IPS DF 19.7 (cell line): ENCODE measurements at places on chromosomes 4 and X.

DNA sequence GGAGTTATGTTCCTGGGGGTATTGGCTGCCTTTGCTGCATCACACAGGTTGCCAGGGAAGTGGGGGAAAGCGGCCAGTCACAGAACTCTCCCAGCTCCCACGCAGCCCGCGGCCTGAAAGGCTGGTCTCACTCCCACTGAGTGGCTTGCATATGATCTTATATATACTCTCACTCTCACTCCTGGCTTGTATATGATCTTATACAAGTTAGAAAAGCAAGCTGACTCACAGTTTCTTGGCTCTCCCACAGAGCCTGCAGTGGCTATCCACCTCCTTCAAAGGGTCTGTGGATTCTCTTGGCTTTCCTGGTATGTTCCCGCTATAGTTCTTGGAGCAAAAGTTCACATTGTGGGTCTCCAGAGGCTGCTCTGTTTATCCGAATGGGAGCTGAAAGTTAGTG, 833.5 kb upstream of the GALNTL6 start:
- no peak for DNase-seq

GRCh38 chr4:3762753-3763549, 3.2 kb upstream of the ADRA2C start:
- no peak for DNase-seq

DNA sequence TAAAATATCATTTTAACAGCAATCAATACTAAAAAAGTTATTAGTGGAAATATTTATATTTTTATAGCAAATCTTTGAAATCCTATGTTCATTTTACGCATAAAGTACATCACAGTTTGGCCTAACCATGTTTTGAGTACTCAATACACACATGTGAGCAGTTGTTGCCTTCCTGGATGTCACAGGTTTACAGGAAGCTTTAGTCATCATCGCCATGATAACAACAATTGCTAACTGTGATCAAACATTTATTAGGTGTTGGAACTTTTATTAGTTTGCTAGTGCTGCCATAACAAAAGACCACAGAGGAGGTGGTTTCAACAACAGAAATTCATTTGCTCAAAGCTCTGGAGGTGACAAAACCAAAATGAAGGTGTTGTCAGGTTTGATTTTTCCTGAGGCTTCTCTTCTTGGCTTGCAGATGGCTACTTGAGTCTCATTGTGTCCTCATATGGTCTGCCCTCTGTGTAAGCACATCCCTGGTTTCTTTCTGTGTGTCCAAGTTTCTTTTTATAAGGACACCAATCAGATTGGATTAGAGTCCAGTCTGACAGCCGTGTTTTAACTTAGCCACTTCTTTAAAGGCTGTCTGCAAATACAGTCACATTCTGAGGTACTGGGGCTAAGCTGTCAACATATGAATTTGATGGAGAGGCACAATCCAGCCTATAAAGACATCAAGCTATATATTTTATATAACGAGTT, 43.1 kb upstream of the BOD1L1 start:
- no peak for DNase-seq

GRCh38 chr4:115944146-115944905, 830.9 kb upstream of the NDST4 start:
- no peak for DNase-seq

GRCh38 chr4:107857741-107858140, 33.0 kb downstream of the SGMS2 start:
- no peak for DNase-seq

GRCh38 chr4:2735869-2736268, 20.3 kb downstream of the TNIP2 start:
- no peak for DNase-seq

DNA sequence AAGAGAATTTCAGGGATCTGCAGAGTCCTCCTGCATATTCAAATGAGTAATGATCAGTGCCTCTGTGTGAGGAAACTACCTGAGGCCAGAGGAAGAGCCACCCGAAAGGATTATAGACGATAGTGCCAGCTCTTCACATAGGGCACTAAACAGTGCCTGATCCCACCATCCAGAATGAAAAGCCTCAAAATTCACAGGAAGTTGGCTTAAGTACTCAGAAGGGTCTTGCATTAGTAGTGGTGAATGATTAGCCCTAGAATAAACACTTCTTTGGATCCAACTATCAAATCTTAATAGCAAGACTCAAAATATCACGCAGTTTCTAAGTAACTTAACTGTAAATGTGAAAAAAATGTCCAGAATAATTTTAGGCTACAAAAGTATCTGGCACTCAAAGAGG, 324.4 kb downstream of the ZNF674 start:
- no peak for DNase-seq

DNA sequence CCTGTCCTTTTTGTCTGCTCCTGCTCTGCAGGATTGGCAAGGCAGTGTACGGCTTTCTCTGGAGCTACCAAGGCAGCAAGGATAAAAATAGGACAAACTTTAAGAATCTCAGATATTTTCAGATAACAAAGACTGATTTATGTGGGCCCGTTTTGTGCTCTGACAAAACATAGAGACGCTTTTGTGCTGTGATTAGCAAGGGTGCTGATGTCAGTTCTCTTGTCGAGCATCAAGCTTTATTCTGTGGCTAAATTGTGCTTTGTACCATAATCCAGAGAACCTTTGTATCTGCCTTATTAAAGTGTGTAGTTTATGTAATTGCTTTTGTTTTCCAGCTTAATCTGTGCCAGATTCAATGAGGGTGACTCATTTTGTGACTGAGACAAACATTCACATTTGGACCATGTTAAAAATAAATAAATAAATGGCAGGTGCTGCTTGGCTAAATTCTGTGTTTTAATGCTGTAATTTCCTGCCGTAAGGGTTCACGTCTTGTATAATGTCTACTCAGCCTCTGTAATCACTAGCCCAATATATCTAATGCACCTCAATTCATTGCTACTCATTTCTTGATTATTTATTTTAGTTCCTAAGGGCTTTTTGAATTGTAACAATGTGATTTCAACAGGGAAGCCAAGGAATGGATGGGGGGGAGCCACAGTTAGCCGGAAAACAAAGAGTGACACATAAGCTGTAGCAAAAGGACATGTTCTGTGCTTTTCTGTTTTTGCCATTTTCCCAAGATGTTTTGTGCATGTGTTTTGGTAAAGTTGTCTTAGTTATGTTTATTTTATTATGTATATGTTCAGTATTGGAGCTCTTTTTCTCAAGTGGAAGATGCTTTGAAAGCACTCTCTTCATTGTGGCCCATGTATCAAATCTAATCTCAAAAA, 75.1 kb downstream of the GAB1 start:
- DNase-seq = no peak

GRCh38 chrX:136194536-136194935, 47.2 kb downstream of the FHL1 start:
- DNase-seq = no peak

DNA sequence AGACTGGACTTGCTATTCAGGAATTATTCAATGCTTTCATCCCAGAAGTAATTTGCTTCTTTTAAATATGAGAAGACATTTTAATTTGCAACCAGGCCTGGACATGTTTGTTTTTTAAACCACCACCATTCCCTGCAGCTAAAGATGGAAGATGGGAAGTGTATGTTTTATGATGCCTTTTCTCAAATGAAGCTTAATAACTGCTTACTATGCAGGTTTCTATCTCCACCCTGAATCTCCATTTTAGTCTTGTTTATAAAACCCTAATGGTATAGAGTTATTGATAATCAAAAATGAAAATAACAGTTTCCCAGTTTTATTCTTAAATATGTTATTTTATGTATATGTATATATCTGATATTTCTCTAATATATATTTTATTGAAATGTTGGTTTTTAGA, 418.9 kb downstream of the C4orf33 start:
- DNase-seq = no peak

DNA sequence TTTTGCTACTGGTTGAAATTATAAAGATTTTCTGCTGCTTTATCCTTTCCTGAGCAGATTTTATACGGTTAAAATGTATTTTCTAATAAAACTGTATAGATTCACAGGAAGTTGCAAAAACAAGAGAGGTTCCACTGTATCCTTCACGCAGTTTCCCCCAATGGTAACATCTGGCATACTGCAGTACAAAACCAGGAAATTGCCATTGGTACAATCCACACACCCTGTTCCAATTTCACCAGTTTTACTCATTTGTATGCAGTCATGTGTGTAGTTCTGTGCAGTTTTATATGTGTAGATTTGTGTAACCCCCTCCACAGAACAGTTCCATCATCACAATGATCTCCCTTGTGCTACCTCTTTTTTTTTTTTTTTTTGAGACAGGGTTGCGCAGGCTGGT, 20.0 kb downstream of the DDX3X start:
- no peak for DNase-seq

DNA sequence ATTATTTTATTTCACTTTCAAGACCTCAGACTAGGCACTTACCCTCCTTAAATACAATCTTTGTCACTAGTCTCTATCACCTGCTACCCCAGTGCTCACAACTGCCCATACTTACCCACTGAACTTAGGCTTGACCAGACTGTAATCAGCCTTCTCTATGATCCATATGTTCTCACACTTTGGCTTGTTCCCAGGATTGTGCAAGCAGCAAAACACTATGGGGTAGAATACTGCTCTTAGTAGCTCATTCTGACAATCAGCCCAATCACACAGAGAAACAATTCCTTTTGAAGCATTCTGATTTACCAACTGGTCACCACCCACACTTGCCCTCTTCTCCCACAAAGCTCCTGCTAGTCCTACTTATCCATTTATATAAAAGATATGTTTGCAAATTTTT, 878.3 kb downstream of the FSTL5 start:
- no peak for DNase-seq

- DNase-seq = no peak
Measured at GRCh38 chr4:112213091-112213490, 18.5 kb upstream of the AP1AR start.

GRCh38 chr4:124390861-124391260, 321.7 kb downstream of the ANKRD50 start:
- DNase-seq = no peak

DNA sequence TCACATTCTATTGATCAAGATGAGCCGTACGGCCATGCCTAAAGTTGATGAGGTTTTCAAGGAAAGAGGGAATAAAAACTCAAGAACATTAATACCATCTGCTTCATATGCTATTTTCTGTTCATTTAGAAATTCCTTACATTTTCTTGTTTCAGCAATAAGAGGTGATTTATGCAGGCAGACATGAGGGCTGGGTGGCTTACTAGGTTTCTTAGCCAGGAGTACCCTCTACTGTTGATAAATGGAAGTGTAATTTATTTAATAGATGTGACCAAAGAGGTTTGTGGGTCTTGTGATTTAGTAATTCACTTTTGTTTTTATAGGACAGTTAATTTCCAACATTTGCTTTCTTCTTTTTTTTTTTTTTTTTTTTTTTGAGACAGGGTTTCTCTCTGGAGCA, 6.4 kb upstream of the SMIM9 start:
- DNase-seq = no peak

- DNase-seq = no peak
Measured at GRCh38 chrX:17170973-17171372, 204.0 kb upstream of the NHS start.

GRCh38 chrX:25020905-25021449, 5.2 kb upstream of the ARX start:
- DNase-seq = no peak

DNA sequence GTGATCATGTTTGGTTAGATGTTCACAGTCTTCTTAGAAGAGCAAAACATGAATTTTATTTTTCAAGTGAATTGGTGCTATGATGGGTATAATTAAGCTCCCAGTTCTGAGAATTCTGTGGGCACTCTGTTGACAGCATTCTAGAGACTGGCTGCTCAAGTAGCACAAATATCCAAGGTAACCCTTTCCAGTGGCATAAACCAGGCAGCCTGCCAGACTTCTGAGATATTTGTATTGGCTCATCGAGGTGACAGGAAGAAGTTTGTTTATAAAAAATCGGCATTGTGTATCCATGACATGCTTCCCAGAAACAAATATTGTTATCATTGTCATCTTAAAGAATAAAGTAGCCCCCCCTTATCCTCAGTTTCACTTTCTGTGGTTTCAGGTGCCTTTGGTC, 28.3 kb downstream of the LANCL3 start:
- DNase-seq = no peak

DNA sequence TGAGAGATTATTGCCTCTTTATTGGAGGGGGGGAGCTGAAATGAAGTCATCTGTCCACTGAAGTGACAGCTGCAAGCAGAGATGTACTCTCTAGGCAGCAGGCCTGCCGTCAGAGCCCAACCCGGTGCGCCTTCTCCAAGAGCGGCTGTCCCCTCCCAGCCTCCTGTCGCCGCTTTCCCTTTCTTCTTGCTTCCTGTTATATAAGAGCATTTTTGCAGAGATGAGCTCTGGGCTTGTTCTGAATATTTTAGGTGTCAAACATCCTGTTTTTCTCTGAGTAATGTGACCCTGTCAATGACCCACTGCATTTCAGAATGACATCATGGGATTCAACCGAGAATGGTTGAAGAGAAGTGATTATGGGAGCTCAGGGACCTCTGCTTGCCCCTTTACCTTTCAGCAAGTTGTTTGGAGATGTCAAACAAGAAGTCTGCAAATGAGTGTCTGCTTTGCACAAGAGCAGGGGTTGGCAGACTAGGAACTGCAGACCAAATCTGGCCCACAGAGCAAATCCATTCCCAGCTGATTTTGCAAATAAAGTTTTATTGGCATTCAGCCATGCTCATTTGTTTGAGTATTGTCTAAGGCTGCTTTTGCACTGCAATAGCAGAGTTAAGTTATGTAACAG, 79.9 kb downstream of the SLC9A6 start:
- DNase-seq = no peak

DNA sequence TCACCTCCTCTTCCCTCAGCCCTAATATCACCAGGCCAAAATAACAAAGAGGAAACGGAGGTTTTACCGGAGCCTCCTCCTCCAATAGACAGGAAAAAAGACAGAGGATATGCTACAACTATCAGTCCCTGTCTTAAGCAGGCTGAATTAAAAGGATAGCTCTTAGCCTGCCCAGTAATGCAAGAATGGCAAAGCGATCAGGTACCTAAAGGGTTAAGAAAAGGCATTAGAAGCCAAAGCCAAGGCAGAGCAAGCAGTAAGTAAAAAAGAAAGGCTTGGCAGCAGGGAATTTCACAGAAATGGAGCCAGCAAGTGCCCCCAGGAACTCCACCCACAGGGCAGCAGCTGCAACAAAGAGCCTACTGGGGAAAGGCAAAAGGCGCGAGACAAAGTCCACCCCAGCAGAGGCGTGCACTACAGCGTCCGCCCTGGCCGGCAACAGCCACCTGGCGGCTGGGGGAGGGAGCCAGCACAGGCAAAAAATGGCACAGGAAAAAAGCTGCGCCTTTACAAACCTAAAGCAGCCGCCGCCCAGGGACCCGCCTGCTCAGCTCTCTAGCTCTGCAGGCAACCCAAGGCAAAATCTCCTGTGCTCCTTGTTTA, 220.6 kb upstream of the ZC4H2 start:
- no peak for DNase-seq

GRCh38 chrX:1212532-1212931, at the start of gene CRLF2:
CRLF2 (minus strand) TSS chrX:1212649; CDS start chrX:1212634, 15 bp downstream.
- no peak for DNase-seq

DNA sequence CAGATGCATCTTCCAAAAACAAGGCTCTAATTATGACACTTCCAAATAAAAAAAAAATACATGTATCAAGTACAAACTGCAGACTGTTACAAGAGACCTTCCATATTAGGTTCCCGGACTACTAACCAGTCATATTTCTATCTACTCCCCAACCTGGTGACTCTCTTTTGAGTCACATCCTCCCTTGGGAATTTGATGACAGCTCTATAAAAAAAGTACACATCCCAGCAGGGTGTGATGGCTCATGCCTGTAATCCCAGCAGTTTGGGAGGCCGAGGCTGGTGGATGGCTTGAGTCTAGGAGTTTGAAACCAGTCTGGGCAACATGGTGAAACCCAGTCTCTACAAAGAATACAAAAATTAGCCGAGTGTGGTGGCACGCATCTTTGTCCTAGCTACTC, 14.9 kb downstream of the RPGR start:
- DNase-seq = no peak

GRCh38 chr4:142447009-142447408, 399.1 kb downstream of the INPP4B start:
- no peak for DNase-seq

GRCh38 chrX:7184816-7185215, 36.9 kb upstream of the PUDP start:
- no peak for DNase-seq
